ENCODE measurements at places on chromosomes 5 and 9.

GRCh38 chr5:143229896-143230675 lies 173.4 kb downstream of the NR3C1 start:
- DNase-seq = peak; percentile 24

GRCh38 chr5:60718166-60718892 lies 18.4 kb upstream of the DEPDC1B start:
- DNase-seq = no peak

DNA sequence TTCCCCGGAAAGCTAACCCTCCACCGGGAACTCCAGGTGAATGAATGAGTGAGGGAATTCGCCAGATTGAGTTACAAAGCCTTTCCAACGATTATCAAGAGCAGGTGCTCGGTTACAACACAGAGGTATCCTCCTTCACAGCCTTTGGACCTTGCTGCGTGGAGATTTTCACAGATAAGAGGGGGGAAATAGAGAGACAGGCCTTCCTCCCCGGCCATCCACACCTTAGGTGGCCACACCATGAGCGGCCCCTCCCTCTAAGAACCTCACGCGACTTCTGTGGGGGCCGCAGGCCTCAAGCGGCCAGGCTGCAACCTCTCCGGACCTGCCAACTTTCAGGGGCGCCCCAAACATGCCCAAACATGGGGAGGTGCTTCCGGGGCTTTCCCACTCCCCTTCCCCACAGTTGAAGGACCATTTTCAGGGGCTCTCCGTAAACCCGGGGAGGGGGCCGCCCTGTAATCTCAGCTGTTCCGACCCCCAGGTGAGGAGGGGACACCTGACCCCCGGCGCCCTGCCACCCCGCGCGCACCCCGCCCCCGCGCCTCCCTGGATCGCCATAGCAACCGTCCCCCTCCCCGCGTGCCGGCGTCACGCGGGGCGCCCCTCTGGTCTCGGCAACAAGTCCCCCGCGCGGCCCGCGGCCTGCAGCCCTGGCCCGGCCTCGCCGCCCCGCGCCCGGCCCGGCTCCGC lies 603 bp downstream of the DENND1A start:
- peak; percentile 21 for DNase-seq

DNA sequence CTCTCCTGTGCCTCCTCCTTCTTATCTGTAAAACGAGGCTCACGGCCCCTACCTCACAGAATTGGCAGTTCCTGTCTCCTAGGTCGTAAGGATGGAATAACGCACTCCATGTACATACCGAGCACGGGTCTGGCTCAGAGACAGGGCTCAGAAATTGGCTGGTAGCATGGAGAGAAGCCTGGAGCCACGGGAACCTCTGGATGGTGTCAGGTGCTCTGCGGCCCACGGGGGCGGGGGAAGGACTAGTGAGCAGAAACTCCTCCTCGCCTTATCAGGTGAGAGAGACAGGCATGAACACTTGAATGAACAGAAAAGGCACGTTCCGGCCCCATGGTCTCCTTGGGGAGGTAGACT lies 15.4 kb upstream of the C5orf47 start:
- DNase-seq = no peak

DNA sequence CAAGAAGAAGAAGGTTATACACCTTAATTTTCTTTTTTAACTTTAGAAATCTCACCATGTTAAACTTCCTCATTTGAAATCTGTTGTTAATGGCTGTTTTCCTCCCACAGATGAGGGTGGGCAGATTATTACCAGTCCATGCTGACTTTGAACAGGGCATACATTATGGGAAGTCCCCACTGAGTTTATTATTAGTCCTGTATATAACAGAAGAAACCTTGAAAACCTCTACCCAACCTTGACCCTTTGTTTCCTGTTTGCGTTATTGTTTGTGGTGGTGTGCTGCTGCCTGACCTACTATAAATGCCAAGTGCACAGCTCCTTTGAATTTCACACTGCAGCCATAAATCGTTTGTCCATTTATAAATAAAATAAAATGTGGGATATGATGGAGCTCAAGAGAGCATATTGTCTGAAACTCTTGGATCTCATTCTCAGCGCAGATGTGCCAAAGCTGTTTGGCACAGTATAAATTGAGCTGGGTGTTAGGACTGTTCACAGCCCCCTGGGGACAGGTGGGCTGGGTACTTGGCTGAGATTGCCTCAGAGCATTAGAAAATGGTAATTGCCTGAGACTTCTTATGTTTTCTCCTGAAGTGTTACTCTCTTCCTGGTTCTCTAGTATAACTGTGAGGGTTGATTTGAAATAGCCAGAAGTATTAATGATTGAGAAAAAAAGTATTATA lies 139.6 kb downstream of the SPATA31D1 start:
- DNase-seq = peak; percentile 26

Data from globus pallidus (tissue), 1 donor.